ENCODE measurements at places on chromosomes 5 and 9. TPM values are rescaled to one million over a fixed set of nuclear protein-coding genes. Genes with fewer than 3 reads are reported as not detected.

GRCh38 chr5:109857405-109858031 is 167.8 kb downstream of the MAN2A1 start:
- no peak for DNase-seq

GRCh38 chr9:36276781-36277181 is 18.5 kb upstream of the GNE start:
- no peak for DNase-seq

DNA sequence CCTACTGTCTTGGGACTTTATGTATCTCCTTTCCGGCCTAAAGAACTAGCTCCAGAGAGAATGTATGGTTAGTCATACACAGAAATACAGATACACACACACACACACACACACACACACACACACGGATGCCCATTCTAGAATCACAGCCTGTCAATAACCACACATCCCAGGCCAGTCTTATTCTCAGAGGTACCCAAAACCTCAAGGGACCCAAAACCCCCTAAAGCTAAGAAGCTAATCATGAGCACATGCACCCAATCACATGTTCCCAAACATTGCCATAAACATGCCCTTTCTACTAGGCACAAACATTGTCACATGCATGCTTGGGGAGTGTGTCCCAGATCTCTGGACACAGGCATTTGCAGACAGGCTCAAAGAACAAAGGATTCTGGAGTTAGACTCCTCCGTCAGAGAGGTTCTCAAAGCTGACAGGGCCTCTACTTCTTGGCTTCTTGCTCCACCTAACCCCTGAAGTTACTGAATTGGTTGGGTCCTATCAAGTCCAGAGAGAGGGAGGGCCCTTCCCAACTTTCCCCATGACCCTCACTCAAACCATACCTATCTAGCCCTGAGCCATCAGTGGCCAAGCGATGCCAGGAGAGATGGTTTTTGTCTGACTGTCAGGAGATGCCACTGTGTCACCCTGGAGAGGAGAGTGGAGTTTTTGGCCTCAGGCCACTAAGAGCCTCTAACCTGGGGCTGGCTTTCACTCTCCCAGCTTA is 78.7 kb downstream of the NRG2 start:
- DNase-seq: no peak

GRCh38 chr9:124899845-124900244 is 37.9 kb downstream of the ARPC5L start:
- peak; percentile 11 for DNase-seq

- DNase-seq: no peak
Measured at GRCh38 chr9:137275588-137276472, 1.7 kb upstream of the TOR4A start.

- DNase-seq: no peak
Measured at GRCh38 chr5:154206311-154206710, 15.8 kb downstream of the GALNT10 start.

DNA sequence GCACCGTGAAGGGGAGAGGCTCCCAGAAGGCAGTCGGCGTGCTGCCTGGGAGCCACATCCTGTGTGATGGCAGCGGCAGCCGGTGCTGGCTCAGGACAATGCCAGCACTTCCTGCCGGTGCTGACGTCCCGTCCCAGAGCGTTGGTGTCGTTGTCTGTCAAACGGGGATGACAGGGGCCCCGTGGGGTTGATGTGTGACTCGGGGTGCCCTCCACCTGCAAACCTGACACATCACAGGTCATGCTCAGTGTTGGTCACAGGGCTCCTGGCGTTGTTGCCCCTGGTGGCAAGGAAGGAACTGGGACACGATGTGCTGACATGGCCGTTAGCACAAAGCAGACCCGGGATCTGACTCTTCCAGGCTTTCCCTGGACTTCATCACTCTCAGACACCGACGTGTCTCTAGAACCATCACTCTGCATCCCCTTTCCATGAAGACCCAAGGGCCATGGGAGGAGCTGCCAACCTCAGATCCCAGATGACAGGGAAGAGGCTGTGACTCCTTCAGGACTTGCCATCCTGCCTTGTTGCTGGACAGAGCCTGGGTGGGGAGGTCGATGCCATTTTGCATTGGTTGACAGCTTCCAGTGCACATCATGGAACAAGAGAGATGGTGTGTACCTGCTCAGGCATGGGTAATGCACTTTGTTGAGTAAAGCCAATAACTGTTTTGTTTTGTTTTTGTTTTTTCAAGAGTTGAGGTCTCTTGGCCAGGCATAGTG is 21.5 kb downstream of the PLPP7 start:
- no peak for DNase-seq

GRCh38 chr5:150164211-150164980 is 2.2 kb upstream of the CDX1 start:
- no peak for DNase-seq

DNA sequence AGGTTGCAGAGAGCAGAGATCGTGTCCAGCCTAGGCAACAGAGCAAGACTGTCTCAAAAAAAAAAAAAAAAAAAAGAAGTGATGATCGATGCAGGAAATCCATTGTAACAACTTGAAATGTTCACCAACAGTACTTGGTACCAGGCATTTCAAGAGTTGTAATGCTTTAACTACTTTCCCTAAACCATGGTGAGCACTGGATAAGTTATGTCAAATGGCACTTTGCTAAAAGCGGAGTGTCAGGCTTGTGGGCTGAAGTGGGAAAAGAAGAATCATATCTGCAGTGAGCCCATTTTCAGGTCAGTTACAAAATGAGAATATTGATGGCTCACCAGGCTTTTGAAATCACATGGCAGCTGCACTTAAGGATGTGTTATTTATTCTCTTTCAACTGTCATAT is 202.2 kb downstream of the RFK start:
- no peak for DNase-seq

- DNase-seq: no peak
Measured at GRCh38 chr5:68659881-68660280, 433.9 kb upstream of the SLC30A5 start.

- DNase-seq: no peak
Measured at GRCh38 chr5:87170799-87171198, 96.9 kb upstream of the RASA1 start.

DNA sequence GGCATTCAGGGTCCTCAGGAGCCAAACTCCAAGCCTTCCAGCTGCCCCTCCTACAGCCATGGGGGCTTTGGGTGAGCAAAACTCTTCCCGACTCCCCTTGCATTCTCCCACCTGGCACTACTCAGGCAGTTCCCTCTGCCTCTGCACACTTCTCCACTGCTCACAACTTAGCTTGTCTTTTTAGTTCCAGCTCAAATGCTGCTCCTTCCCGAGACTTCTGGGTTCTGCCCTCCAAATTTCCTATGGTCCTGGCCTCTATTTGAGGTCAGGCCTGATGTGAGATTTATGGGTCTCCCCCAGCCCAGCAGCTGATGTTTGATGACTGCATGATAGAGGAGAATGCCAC is 5.7 kb upstream of the SLC25A48 start:
- no peak for DNase-seq

GRCh38 chr5:150136305-150137167 is 19.1 kb downstream of the PDGFRB start:
- DNase-seq: no peak

GRCh38 chr9:105291422-105291859 is 47.0 kb downstream of the SLC44A1 start:
- DNase-seq: peak; percentile 43

DNA sequence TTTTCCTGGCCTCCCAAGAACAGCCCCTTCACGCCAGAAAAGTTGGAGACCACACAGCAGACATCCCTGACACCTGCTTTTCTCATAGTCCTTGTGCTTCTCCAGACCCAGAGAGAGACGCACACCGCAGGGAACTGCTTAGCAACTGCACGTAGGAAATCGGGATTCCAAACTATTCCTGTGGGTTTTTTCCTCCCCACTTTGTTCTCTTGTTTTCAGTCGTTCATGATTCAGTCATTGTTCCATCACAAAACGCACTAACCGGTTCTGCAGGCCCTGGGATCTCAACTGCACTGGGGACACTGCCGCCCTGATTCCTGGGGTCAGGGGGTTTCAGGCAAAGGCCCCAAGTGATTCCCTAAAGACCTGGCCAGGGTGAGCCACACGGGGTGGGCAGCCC is 588.0 kb upstream of the KLF4 start:
- DNase-seq: no peak

DNA sequence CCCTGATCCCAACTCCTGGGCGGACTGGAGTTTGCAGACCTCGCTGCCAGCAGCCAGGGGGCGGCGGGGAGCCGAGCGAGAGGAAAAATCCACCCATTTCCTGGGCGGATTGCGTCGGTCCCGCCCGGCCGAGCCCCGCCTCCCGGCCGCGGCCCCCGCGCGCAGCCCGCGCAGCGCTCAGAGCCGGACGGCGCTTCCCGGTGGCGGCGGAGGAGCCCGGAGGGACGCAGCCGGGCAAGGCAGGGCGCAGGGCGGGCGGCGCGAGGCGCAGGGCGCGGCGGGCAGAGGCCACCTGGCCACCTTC is at the start of gene OLFM1:
Gene OLFM1 (plus strand): TSS at position 180 of the 304 bp plus-strand sequence. CDS start 322 bp downstream, outside the sequence.
- no peak for DNase-seq

DNA sequence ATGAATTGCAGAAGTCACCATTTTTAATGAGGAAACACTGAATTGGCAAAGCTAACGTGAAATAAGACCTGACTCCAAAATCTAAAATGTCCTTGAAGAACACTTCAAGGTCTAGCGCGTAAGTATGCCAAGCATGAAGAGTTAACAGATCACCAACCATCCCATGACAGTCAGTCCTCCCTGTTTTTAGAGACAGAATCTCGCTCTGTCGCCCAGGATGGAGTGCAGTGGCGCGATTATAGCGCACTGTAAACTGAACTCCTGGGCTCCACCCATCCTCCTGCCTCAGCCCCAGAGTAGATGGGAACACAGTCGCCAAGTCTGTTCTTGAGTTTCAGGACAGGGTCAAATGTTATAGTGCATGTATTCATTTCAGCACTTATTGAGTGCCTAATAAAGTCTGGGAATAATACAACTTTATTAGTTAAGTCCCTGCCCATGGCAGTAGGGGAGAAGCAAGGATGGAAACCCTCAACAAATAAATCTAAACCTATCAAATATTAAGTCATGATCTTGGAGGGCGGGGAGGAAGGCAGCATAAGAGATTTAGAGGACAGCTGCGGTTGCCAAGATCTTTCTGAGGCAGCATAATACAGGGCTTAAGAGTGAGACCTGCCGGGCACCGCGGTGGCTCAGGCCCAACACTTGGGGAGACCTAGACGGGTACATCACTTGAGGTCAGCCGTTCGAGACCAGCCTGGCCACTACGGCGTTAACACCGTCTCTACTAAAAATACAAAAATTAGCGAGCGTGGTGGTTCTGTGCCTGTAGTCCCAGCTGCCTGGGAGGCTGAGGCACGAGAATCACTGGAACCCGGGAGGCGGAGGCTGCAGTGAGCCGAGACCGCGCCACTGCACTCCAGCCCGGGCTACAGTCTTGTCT is 1.1 kb downstream of the ATPSCKMT start:
- DNase-seq: no peak

DNA sequence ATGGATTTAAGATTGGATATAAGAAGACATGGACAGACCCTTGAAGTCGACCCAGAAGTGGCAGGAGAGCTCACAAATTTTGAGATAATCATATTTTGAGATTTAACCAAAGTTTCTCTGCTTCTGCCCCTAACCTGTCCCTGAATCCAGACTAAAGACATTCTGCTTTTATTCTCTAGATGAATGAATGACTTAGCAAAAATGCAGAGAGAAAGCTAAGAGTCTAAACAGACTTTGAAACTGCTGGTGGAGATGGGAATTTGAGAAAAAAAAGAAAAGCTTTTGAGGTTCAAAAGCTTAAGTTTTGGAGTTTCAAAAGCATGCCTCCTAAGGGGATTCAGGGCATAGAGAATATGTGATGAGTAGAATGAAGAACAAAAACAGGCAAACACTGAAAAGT is 85.2 kb upstream of the KLF9 start:
- DNase-seq: no peak

- DNase-seq: peak; percentile 46
Measured at GRCh38 chr5:9329125-9329524, 216.8 kb downstream of the SEMA5A start.

- DNase-seq: no peak
Measured at GRCh38 chr5:54469622-54470021, 14.1 kb downstream of the HSPB3 start.

DNA sequence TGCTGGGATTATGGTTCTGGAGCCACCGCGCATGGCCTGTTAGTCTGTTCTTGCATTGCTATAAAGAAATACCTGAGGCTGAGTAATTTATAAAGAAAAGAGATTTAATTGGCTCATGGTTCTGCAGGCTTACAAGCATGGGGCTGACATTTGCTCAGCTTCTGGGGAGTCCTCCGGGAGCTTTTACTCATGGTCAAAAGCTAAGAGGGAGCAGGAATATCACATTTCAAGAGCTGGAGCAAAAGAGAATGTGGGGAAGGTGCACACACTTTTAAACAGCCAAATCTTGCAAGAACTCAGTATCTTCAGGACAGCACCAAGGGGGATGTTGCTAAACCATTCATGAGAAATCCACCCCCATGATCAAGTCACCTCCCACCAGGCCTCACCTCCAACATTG is 12.1 kb downstream of the JAK2 start:
- DNase-seq: no peak

GRCh38 chr5:143316844-143317631 is 86.4 kb downstream of the NR3C1 start:
- DNase-seq: no peak

TAF11L10 gene
- total RNA-seq: not detected

TTC16 gene
- 0.19 TPM for total RNA-seq

JAK2 gene
- total RNA-seq: 4.3 TPM

MYO10 gene
- 35.7 TPM for total RNA-seq

DOK3 gene
- total RNA-seq: 6.0 TPM

CDKN2B gene
- not detected for total RNA-seq

MYMK gene
- total RNA-seq: not detected

CDO1 gene
- 0.44 TPM for total RNA-seq

GNA14 gene
- not detected for total RNA-seq

LURAP1L gene
- total RNA-seq: 59.2 TPM

PCDHB8 gene
- total RNA-seq: not detected

RETREG1 gene
- total RNA-seq: 4.9 TPM

Data from MCF 10A (cell line).